Esophagus (tissue), 2 donors: ENCODE measurements at places on chromosomes 12 and 14. TPM values are rescaled to one million over a fixed set of nuclear protein-coding genes. Genes with fewer than 3 reads are reported as not detected.

The ESYT1 gene
- polyA plus RNA-seq, result 15.6 TPM

The TOGARAM1 gene
- polyA plus RNA-seq, result 3.0 TPM

The TRIM9 gene
- polyA plus RNA-seq, result 0.06 TPM

The C12orf54 gene
- 4.4 TPM for polyA plus RNA-seq

The SMIM41 gene
- polyA plus RNA-seq, result 0.22 TPM

The SIX6 gene
- not detected for polyA plus RNA-seq

The NFE2 gene
- 0.08 TPM for polyA plus RNA-seq

The PIWIL1 gene
- polyA plus RNA-seq, result not detected
